Stimulated activated CD4-positive, alpha-beta T cell treated with anti-CD3 and anti-CD28 coated beads, Interleukin-1b, Interleukin-23, amount 100 ng/mL, for 1 hour (primary cell): ENCODE measurements at places on chromosomes 7 and 10.

DNA sequence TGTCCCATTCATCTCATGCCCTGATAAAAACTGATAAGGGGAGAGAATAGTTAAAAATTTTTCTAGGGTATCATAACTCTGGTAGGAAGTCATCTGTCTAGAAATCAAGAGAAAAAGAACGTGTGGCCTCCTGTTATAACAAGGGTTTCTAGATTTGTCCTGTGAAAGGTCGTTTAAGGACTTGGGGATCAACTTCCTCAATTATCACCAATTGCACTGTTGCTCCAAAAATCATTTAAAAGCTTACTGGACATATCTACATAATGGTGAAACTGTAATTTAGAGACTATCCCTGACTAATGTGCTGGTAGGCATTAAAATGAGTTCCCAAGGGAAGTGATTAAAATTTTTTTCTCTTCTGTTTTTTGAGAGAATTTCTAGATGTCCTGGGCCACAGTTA is 58.2 kb downstream of the GPR141 start:
- no peak for DNase-seq

DNA sequence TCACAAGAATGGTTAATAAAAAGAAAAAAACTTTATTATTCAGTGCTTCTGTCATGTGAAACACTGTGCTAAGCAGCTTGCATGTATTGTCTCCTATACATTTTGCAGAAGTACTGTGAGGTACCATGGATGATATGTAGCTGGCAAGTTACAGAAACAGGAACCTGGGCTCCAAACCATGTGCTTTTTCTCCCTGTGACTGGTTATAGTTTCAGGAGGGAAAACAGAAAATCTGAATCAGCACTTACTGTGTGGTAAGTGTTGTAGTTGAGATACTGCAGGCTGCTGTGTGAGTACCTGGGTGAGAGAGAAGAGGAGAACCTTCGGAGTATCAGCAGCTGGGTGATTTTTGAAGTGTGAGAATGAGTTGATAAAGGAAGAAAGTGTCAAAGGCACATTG is 285.0 kb downstream of the SUGCT start:
- DNase-seq = no peak

- no peak for DNase-seq
Observed at GRCh38 chr10:24168258-24169170, 40.4 kb upstream of the KIAA1217 start.

DNA sequence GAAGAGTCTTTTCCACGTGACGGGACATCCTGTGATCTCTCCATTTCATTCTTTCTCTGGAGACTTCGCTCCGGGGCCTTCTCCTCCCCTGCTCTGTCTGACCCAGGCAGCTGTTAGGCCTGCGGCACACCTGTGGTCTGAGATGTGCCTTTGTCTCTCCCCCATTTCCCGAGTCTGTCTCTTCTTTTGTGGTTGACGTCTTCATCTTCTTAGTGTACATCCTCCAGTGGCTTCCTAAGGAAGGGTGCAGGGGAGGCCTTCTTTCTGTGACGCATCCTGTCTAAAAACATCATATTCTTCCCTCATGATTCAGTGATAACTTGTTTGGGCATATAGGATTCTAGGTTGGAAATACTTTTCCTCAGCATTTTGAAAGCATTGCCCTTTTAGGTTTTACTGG is 17.2 kb upstream of the ATP6V0E2 start:
- DNase-seq = no peak

DNA sequence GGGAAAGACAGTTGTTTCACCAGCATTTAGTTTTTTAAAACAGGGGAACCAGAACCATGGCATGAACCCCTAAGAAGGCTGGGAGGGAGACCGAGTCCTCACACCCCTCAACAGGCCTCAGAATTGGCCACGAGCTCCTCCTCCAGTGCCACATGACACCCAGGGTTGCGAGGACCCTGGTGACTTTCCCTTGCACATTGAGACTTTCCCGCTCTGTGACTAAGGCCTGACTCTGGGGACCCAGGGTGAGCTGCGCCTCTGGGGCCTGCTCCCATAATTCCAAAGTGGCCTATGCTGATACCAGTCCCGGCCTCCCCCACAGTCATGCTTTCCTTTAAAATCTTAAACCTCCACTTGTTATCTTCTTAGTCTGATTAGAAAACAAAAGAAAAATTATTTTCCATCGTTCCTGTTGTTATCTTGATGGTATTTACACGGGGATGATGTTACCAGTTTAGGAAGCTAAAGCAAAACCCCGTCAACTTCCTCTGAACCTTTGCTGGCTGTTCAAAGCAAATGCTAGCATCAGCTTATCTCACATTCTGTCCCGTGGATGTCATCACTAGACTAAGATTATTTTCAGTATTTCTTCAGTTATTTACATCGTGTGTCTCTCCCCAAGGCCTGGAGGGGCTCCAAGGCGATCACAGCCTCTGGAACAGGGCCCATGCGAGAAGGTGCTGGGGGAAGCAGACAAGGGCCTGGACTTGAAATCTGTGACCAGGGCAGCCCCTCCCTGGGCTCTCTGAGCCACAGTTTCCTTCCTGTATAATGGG is 42.1 kb downstream of the FAM53B start:
- no peak for DNase-seq

- DNase-seq = no peak
Observed at GRCh38 chr7:16634271-16634738, 11.2 kb downstream of the ANKMY2 start.

DNA sequence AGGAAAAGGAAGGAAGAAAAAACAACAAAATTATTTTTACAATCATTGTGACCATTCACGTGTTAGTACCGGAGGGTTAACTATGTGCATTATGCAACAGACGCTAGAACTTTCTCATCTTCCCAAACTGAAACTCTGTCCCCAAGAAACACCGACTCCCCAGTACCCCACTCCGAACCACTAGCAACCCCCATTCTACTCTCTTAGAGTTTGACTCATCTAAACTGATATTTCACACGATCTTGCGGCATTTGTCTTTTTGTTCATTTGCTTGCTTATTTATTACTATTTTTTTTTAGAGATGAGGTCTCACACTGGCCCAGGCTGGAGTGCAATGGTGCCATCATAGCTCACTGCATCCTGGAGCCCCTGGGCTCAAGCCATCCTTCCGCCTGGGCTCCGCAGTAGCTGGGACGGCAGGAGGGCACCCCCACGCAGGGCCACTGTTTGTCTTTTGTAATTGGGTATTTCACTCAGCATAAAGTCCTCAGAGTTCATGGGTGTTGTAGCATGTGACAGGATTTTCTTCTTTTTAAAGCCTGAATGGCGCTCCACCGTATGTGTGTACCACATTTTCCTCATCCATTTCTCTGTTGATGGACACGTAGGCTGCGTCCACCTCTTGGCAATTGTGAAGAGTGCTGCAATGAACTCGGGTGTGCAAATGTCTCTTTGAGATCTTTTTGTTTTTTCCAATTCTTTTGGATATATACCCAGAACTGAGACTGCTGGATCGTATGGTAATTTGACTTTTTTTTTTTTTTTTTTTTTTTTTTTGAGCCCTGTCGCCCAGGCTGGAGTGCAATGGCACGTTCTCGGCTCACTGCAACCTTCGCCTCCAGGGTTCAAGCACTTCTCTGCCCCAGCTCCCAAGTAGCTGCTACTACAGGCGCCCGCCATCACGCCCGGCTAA is 9.5 kb downstream of the MNX1 start:
- no peak for DNase-seq
